ENCODE measurements at places on chromosomes 4 and X.

DNA sequence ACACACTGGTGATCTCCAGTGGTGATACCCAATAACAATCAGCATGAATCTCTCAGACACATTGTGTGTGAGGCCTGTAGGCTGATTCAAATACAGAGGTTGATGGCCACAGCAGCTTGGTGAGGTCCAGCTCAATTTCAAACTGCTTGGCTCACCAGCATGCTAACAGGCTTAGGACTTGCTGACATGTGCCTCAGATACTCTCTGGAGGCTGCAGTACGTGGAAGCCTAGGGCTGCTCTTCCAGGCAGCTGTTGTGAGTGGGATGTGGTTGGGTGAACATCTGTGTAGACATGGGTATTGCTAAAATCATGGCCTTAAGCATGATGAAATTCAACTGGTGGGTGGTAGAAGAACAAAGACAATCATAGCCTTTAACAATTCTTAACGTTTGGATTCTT lies 4.3 kb downstream of the CXCL9 start:
- no peak for DNase-seq

- peak; percentile 4 for DNase-seq
Observed at GRCh38 chrX:84187533-84188319, at the start of gene RPS6KA6. Gene RPS6KA6, minus strand, starts transcription at chrX:84188199. Its CDS starts 300 bp downstream, at chrX:84187899.

- DNase-seq: no peak
Observed at GRCh38 chr4:128521648-128522111, 234.1 kb upstream of the PGRMC2 start.

DNA sequence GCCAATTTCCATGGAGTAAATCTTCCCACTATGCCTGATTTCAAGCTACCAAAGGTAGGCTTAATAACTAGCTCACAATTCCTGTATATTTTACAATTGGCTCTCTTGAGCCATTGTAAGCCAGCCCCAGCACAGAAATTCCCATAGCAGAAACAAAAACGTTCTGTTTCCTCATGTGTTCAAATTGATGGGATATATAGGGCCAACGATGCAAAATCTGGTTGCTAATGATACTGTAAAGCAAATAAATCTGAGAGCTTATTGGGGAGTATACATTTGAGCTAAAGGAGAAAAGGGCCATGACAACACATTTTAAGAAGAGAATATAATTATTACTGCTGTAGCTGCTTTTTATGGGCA lies 267.1 kb upstream of the FTHL17 start:
- DNase-seq: no peak

- no peak for DNase-seq
Observed at GRCh38 chr4:36152735-36153134, 91.6 kb downstream of the ARAP2 start.

DNA sequence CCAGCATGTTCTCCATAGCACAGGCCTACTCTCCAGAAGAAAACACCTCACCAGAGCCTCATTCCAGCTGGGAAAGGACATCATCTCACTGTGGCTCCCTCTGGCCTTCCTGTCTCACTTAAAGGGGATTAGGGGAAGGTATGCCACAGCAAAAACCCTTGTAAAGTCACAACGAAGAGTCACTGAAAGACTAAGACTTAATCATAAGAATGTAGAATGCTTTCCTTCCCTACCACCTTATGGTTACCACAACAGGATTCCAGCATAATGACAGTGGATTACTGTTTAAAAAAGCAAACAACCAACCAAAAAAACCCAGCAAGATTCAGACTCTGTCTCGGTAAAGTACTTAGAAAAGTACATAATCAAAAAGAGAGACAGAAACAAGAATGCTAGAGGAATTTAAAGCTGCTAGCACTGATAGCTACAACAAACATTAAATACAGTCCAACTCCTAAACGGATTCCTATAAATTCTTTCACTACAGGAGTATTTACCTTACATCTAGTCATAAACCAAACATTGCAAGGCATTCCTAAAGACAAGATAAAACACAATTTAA lies 75.1 kb downstream of the BANK1 start:
- no peak for DNase-seq

GRCh38 chr4:51835855-51836254 lies 7.1 kb upstream of the DCUN1D4 start:
- DNase-seq: no peak

DNA sequence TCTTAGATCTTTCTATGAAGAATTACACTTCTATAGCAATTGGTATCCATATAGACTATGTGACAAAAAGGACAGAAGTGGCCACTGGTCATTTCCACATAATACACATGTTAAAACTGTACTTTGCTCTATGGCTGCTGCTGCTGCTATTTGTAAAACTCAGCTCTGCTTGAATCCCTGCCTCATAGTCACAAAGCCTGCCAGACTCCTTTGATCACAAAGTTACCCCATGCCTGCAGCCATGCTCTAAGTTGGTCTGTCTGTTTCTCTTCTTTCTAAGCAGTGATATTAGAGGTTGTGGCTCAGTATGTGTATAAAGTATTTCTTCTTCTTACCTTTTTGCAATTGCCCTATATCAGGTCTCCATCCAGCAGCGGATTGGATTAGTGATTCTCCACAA lies 210.9 kb downstream of the GRID2 start:
- no peak for DNase-seq

- no peak for DNase-seq
Observed at GRCh38 chr4:114378305-114378903, 220.2 kb upstream of the UGT8 start.

GRCh38 chr4:173013232-173013930 lies 155.2 kb upstream of the GALNT7 start:
- peak; percentile 13 for DNase-seq

DNA sequence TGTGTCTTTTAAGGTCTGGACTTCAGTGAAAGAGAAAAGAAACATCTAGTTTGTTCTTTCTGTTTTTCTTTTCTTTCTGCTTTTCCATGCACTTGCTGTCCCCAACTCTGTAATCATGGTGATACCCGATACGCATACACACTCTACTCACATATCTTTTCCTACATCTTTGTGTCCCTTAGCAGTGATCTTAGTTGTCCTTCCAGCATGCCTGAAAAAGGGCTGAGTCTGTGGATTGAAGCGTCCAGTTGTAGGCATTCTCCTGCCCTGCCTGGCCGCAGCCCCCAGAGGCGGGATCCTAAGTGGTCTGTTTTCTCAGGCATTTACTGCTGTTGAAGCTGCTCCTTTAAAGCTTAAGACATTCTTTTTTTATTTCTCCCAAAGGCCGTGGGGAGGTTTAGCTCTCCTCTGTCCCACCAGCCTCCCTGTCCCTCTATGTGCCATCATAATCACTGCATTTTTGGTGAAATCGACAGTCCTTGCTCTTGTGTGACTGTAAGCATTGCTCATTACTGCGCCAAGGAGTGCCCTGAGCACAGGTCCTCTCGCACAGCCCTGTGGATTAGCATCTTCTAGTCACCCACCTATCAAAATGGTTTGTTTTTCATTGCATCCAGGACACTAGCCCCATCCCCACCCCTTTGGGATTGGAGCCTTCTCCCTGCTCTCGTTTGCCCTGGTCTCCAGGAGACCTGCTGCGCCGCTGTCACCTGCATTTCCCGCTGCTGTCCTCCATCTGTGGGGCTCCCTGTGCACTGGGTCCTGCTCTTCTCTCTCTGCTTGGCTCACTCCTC lies 4.4 kb downstream of the RGS12 start:
- DNase-seq: no peak

- DNase-seq: no peak
Observed at GRCh38 chrX:38103857-38104812, 97.8 kb downstream of the SYTL5 start.

Measured in GM19239 (cell line).